Esophagus squamous epithelium (tissue), 5 donors: ENCODE measurements at places on chromosomes 11 and 22.

GRCh38 chr11:3164138-3164551, 965 bp downstream of the OSBPL5 start:
- DNase-seq: no peak

- DNase-seq: no peak
Observed at GRCh38 chr11:43736502-43737200, 56.1 kb downstream of the HSD17B12 start.

DNA sequence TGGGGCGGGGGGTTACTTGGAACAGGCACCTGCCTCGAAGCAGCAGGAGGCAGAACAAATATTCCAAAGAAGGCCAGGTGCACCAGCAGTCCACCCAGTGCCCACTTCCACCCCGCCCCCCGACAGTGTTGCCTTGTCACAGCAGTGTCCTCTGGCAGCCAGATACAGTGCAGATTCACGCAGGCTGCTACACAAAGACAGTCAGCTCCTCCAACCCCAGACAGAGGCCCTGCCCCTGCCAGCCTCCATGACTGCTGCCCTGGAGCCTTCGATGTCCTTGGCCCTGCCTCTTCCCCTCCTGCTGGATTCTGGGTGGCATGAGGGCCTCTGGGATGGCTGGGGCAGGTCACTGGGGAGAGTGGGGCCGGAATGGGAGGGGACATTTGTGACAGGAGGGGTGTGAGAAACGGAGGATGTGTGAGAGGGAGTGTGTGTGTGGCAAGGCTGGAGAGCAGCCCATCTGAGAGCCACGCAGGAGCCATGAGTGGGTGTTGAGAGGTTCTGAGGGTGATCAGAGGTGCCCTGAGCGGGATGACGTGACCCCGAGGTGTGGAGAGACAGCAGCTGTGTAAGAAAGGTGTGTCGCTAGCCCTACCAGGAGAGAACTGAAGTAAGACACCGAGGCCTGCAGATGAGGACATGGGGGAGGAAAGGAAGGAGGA, 173.7 kb downstream of the CEP164 start:
- no peak for DNase-seq

- no peak for DNase-seq
Observed at GRCh38 chr11:64638018-64638665, 47.1 kb downstream of the SLC22A12 start.

GRCh38 chr11:86205421-86206336, 38.9 kb upstream of the EED start:
- DNase-seq: no peak

GRCh38 chr22:49517211-49517610, 310.5 kb downstream of the BRD1 start:
- no peak for DNase-seq

DNA sequence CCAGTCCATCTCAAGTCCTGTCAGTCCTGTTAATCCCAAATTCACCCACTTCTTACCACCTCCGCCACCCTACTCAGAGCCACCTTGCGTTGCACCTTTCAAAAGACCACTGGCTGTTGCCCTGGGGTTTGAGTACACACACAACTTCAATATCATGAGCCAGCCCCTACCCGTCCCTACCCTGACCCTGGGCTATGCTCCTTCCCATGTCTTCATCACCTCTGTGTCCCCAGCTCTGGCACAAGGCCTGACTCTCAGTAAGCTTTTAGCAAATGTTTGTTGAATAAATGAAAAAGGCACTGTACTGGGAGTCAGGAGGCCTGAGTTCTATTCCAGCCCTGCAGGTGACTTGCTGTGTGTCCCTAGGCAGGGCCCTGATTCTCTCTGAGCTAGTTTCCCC, 26.5 kb downstream of the OTOG start:
- DNase-seq: no peak

DNA sequence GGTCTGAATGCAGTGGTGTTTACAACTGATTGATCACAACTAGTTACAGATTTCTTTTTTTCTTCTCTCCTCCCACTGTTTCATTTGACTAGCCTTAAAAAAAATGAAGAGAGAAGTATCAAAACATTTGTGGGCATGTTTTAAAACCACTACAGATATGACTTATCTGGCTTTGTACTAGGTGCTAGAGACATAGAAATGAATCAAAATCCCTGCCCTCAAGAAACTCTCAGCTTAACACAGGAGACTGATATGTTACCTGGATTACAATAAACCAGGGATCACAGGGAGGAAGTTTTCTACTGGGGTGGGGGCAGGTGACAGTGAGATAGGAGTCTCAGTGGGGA, 25.2 kb upstream of the CTR9 start:
- DNase-seq: no peak

- peak; percentile 48 for DNase-seq
Observed at GRCh38 chr11:12224537-12224893, 114.1 kb downstream of the MICAL2 start.

DNA sequence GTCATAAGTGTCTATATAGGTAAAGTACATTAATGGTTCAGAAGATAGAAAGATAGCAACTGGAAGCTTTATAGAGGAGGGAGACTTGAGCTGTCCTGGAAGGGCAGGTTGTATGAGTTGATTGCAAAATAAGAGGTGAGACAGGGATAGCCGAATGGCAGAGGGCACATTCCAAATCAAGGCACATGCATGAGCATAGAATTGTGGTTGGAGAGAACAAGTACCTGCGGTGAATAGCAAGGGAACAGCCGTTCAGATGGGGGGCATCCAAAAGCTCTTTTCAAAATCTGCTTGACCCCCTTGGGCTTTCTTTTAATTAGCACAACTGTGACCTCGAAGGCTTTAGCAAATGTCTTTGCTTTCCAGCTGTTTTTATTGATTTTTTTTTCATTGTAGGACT, 473.0 kb upstream of the CCDC90B start:
- no peak for DNase-seq

- DNase-seq: no peak
Observed at GRCh38 chr11:93542811-93543229, 371 bp downstream of the SMCO4 start.

- DNase-seq: no peak
Observed at GRCh38 chr11:94457118-94458029, 36.3 kb downstream of the MRE11 start.

DNA sequence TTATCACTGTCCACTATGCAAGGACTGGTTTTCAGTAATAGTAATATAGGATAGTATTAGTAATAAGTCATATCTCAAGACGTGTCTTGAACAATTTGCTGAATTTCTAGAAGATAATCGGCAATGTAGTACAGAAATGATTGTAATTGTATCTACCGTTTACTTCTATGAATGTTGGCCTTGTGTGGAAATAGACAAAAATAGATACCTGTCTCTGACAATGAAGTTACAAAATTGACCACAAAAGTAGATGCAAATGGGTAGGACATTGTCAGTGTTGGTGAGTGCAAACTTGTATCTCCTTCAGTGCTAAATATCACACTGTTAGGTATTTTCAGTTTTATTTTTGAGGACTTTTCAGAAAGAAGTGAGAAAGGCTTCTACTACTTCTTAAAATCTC, 43.1 kb downstream of the SVIP start:
- no peak for DNase-seq

- DNase-seq: no peak
Observed at GRCh38 chr11:66195867-66196266, 72.6 kb upstream of the RAB1B start.

GRCh38 chr22:37343863-37344734, 61.8 kb downstream of the CYTH4 start:
- DNase-seq: no peak

- no peak for DNase-seq
Observed at GRCh38 chr11:76589477-76589876, 81.1 kb downstream of the LRRC32 start.

- DNase-seq: no peak
Observed at GRCh38 chr22:30230787-30231461, 15.6 kb downstream of the LIF start.

- DNase-seq: no peak
Observed at GRCh38 chr22:48143856-48144255, 1381.4 kb downstream of the TBC1D22A start.
